BJ (cell line): ENCODE measurements at places on chromosomes 11 and 22. TPM values are rescaled to one million over a fixed set of nuclear protein-coding genes. Genes with fewer than 3 reads are reported as not detected.

DNA sequence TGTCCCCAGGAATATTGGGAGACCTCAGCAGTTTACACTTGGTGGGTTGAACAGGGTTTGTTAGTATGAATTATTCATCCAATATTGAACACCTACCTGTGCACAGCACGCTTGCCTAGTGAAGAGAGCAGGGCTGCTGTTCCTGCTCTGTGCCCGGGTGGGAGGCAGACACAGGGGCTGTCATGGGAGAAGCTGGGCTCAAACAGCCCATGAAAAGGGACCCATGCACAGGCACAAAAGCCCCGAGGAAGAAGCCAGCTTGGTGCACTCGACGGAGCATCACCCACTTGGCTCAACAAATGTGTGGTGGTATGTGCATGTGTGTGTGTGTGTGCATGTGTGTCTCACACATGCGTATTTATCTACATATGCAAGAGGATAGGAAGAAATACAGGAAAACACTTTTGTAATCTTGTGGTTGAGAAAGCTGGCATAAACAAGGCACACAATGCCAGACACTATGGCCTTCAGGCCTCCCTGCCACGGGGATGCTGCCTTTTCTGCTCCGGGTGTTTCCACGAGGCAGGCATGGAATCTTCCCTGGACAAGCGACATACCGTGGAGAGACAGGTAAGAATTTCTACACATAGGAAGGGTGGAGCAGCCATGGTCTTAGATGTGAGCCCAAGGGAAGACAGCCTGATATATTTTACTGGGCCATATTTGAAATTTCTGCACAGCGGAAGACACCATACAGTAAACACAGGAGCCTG is 5.0 kb upstream of the APOBEC3A start:
- DNase-seq: no peak

DNA sequence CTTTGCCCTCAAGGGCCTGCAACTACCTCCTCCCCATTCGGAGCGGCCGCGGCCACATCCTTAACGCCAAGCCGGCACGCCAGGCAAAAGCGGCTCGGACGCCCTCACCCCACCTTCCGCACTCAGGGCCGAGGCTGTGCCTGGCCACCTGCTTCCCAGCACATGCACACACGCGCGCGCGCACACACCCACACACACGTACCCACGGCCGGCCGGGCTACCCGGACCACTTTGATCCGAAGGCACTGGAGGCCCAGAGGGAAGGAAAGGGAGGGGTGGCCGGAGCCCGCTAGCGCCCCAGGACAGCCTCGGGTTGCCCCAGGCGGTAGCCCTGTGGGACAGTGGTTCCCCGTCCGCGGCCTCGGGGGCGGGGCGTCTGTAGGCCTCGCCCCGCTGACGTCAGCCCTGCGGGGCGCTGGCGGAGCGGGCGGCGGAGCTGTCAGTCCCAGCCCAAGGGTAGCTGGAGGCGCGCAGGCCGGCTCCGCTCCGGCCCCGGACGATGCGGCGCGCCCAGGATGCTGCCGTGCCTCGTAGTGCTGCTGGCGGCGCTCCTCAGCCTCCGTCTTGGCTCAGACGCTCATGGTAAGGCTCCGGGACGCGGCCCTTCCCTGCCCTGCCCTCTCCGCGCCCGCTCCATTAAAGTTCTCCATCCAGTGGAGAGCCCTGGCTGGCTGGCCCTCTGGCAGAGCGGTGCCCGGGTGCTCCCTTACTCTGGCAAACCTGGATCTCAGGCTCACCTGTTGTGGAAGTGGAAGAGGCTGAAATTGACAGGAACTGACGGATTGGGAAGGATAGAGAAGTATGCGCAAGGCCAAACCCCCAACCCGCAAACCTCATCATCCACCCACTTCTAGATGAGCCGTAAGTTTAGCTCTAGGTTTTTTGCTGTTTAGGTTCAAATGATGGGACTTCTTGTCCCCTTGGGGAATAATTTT is at the start of gene IL10RA:
TSS of gene IL10RA (plus strand) at position 442 of the 935 bp plus-strand sequence. CDS start at position 516, 74 bp downstream.
- DNase-seq: no peak

PGM2L1 gene
- 0.97 and 1.6 TPM in 2 replicates for polyA plus RNA-seq

RIBC2 gene
- polyA plus RNA-seq: 0.58 and 1.0 TPM in 2 replicates

CELSR1 gene
- polyA plus RNA-seq: 0.65 and 1.0 TPM in 2 replicates

MUC5B gene
- polyA plus RNA-seq: not detected in 2 replicates

XKR3 gene
- polyA plus RNA-seq: not detected in 2 replicates

DNA sequence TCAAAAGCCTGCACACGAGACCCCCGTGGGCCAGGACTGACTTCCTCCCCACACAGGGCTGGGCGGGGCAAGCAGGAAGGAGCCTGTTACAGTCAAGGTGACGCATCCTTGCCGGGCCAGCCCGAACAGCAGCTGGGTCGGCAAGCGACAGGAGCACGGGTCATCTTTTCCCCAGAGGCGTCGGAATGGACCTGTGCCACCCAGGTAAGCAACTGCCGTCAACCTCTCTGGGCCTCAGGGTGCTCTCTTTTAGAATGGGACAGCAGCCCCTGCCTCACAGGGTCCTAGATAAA is at the start of gene CYTH4:
TSS of gene CYTH4 (plus strand) at position 124 of the 293 bp plus-strand sequence. CDS start at position 186, 62 bp downstream.
- DNase-seq: no peak
